Stimulated activated CD8-positive, alpha-beta memory T cell treated with anti-CD3 and anti-CD28 coated beads, Interleukin-4, amount 100 ng/mL, for 48 hours (primary cell): ENCODE measurements at places on chromosomes 5 and 9.

DNA sequence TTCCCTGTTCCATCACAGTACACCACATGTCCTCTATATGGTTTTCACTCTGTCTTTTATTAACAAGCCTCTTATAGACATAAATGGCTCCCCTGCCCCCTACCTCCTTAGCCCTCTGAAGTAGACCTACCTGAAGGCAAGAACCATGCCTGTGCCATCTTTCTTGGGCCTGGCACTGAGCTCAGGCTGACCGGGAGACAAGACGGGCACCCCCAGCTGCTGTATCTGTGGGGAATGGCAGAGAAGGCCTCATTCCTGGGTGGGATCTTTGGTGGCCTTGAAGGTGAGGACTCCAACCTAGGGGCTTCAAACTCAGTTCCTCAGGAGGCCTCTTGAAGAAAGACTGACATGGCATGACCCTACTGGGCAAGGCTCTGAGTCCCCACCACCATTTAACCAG lies 109.9 kb downstream of the GABBR2 start:
- no peak for DNase-seq

DNA sequence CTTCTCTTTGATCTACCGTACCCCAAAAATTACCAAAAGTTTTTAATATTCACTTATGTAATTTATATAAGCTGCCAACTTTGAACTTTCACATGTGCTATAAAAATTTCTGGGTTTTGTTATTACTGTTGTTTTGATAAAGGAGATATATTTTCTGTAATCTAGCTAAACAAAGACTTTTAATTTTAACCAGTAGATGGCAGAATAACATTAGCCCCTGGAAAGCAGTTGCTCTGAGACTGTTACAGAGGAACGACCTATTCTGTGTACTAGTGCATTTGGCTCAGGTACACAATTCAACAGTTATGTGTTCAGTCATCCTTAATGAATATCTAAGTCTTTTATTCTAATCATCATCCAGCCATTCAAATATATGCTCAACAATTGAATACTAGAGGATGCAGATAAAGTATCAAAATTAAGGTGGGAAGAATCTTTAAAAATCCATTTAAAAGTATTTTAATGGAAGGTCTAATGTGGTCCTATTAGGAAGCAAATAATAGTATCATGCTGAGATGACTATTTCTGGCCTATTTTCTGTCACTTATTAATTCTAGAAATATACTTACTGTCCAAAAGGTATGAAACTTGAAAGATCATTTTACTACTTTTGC lies 8.6 kb downstream of the KLHL9 start:
- DNase-seq = no peak

DNA sequence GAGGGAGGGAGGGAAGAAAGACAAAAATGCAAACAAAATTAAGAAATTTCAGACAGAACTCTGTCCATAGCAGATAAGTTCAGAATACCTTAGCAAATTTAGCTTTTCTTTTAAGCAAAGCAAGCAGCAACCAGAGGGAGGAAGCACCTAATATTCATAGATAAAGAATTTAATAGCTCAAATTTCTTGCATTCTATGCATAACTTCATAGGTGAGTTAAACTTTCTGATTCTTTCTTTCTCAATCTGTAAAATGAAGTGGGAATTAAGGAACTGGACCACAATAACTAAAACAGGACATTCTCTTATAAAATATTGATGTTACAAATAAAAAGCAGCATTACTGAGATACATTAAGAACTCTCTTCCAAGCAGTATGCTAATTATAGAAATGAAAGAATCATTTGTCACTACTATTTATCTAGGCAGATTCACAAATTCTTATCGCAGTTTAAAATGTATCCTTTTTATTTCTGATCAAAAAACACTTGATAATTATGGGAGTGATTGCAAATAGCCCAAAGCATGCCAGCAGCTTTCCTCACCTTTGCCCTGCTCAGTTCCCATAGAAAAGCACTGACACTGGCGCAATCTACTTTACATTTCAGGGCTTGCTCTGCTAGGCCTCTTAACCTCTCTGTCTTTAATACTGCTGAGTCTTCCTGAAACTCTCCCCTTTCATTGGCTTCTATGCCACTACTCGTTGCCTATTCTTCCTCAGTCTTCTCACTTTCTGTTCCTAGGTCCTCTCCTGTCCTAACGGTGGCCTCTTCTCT lies 341.8 kb downstream of the PIK3R1 start:
- no peak for DNase-seq

DNA sequence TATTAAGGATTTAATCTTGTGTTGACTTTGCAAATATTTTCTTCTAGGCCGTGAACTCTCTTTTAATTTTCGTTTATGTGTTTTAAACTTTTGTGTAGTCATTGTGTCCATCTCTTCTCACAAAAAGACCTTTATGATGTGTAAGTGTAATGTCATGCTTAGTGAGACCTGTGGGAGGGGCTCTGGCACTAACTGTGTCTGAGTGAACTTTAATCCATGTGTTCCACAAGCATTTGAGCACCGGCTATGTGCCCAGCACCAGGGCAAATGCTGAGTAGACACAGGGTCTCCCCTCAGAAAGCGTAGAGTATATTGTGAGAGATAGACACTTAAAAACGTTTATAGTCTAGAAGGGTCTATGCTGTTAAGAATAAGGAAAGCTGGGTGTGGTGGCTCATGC lies 272.6 kb upstream of the TUT7 start:
- DNase-seq = no peak

GRCh38 chr9:134344068-134344799 lies 18.0 kb downstream of the RXRA start:
- peak; percentile 63 for DNase-seq

DNA sequence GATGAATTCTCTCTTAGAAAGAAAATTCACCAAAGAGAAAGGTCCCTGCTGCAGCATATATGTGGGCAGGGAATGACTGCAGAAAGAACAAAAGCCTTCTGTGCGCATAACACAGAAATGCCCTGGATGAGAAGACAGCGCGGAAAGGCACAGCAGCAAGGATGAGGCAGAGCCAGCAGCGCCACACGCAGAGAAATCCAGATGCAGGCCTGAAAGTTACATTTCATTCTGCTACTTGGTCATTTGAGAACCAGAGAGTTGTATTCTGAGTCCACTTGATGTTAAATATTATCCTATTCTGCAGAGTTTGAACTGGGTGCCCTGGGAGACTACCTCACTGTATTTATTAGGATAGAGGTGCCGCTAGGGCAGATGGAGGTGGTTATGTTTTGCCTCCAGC lies 68.5 kb downstream of the GLDC start:
- DNase-seq = no peak

- DNase-seq = no peak
Observed at GRCh38 chr5:102222772-102223171, 73.3 kb downstream of the SLCO4C1 start.

DNA sequence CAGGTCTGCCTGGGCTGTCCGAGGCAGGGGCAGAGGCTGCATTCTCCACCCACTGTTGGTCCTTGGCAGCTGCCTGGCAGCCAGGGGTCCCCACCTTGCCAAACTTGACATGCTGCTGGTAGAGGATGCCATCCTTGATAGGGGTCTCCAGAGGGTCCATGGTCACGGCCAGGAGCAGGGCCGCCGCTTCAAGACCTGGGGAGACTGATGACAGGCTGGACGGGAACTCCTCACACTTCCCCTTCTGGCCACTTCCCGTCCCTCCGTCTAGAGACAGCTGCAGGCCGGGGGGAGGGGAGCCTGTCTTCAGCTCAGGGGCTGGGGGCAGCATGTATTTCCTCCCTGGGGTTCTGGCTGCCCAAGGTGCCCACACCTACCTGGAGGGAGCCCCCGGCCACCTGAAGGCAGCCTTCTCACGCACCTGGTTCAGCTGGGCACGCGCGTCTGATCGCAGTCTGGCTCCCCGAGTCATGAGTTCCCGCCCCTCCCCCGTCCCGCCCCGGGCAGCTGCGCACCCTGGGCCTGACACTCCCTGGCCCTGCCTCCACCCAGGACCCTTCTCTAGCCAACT lies at the start of gene DOK3:
TSS of gene DOK3 (minus strand) at position 446 of the 571 bp plus-strand sequence. CDS start at position 160, 286 bp downstream.
- no peak for DNase-seq

DNA sequence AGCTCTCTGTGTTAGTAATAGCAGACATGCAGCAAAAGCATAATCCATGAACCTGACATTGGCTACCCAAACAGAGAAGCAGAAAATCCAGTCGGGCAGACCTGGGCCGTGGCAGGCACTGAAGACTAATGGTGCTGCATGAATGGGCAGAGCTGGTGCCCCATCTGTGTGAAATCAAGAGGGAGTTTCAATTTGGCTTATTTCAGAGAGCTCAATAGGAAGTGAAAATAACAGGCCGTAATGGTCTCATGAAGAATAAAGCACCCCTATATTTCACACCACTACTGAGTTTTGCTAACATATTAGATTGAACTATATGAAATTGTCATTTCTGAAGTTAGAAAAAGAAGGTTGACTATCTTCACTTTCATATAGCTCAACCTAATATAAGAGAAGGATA lies 149.7 kb downstream of the ENC1 start:
- DNase-seq = no peak

DNA sequence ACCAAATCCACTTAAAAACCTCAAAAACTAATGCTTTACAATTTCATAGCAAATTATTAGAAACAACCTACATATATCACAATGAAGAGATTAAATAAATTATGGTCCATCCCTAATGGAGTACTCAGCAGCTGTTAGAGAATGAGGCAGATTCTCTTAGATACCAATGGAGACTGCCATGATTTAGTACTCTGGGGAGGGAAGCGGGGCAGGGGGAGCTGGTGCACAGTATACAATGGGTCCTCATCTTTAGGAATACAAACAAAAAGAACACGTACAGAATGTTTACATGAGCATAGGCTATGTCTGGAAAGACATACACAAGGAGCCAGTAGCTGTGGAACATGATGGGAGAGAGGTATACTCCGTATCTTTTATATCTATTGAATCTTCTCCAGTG lies 2.0 kb downstream of the LIFR start:
- DNase-seq = no peak

DNA sequence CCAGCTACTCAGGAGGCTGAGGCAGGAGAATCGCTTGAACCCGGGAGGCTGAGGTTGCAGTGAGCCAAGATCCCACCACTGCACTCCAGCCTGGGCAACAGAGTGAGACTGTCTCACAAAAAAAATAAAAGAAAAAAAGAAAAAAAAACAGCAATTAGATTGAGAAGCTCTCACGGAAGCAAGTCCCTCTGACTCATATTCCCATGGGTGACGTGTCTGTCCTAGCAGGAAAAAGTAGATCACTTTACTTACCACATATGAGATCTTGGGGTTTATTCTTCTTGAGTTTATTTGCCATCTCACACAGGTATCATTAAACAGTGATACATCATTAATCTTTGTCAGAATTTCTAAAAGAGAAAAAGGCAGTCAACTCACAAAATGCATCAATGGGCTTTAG lies 62.6 kb downstream of the SUSD1 start:
- no peak for DNase-seq

GRCh38 chr9:75487856-75488718 lies 399.8 kb downstream of the OSTF1 start:
- no peak for DNase-seq

GRCh38 chr5:150299571-150300327 lies 3.0 kb downstream of the ARSI start:
- no peak for DNase-seq

DNA sequence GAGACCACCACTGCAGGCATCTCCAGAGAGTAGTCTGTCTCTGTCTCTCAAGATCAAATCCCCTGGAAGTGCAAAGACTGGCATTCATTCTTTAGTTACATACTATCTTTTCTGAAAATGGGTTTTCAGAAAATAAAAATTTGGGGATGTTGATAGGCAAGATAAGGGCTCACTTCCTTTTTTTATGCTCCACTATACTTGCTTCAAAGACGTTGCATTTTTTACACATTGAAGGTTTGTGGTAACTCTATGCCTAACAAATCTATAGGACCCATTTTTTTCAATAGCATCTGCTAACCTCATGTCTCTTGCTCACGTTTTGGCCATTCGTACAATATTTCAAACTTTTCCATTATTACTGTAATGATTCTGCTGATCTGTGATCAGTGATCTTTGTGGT lies 37.0 kb downstream of the DMAC1 start:
- no peak for DNase-seq

DNA sequence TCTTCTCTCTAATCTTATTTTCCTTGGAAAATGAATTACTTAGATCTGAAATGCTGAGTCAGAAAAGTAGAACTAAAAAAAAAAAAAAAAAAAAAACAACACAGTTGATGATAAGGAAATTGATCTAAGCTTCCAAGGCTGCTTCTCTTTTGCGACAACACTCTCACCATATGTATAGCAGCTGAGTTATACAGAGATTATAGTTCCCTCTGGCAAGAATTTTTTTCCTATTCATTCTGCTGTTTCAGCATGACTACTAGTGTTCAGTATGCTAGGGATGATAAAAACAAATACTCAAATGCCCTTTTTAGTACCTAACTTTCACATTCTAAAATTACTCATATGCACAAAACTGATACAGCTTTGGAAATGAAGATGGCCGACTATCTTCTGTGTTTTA lies 267.3 kb downstream of the MLLT3 start:
- no peak for DNase-seq

DNA sequence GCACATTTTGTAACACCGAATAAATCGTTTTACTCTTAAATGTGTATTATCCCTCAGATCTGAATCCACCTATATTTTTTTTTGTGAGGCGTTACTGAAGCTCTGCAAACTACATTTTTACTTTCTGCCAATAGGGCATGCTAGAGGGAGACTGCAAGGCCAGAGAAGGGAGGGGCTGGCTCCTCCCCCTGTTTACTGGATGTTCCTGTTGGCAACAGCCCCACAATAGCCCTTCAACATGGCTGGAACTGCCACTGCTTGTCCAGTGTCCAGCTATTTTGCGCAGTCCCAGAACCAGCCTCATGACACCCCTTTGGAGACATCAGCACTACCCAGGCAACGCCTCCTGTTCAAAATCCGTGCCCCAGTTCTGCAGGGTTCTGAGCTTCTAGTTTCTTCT lies 85.4 kb upstream of the MIER3 start:
- DNase-seq = no peak

GRCh38 chr9:129183495-129184218 lies 5.6 kb upstream of the IER5L start:
- DNase-seq = no peak

GRCh38 chr9:34252670-34253459 lies 74.0 kb downstream of the UBAP1 start:
- DNase-seq = peak; percentile 73

DNA sequence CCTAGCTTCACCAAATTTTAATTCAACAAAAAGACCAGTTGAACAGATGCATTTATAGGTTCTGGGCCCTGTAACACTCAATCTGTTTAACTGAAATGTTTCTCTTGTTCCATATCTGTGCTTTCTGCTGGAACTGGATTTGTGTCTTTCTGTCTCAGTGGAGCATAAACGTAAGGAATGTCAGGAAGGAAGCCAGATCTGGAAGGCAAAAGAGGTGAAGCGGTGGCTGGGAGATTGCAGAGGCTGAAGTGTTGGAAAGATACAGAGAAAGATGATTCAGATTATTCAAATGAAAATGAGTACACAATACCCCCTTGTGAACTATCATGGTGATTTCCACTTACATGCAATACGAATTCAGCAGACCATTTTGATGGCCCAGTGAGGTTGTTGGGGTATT lies 406.8 kb downstream of the BRINP1 start:
- DNase-seq = no peak

GRCh38 chr9:122151267-122151828 lies 8.2 kb downstream of the NDUFA8 start:
- DNase-seq = no peak
